ENCODE measurements at places on chromosomes 11 and 22.

DNA sequence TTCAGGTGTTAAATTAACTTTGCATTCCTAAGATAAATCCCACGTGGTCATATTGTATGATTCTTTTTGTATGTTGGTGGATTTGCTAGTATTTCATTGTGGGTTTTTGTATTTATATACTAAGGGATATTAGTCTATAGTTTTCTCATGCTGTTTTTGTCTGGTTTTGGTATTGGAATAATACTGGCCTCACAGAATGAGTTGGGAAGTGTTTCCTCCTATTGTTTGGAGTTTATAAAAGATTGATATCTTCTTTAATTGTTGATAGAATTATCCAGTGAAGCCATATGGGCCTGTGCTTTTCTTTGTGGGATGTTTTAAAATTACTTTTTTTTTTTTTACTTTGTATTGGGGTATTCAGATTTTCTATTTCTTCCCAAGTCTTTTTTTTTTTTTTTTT, 59.8 kb downstream of the QSER1 start:
- no peak for DNase-seq

- no peak for DNase-seq
Observed at GRCh38 chr11:119721129-119722120, 7.6 kb downstream of the NECTIN1 start.

DNA sequence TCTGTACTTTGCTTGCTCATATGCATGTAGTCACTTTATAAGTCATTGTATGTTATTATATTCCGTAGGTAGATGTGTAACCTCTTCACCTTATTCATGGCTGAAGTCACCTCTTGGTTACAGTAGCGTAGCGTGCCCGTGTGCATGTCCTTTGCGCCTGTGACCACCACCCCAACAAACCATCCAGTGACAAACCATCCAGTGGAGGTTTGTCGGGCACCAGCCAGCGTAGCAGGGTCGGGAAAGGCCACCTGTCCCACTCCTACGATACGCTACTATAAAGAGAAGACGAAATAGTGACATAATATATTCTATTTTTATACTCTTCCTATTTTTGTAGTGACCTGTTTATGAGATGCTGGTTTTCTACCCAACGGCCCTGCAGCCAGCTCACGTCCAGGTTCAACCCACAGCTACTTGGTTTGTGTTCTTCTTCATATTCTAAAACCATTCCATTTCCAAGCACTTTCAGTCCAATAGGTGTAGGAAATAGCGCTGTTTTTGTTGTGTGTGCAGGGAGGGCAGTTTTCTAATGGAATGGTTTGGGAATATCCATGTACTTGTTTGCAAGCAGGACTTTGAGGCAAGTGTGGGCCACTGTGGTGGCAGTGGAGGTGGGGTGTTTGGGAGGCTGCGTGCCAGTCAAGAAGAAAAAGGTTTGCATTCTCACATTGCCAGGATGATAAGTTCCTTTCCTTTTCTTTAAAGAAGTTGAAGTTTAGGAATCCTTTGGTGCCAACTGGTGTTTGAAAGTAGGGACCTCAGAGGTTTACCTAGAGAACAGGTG, 11.1 kb downstream of the CCND1 start:
- no peak for DNase-seq

DNA sequence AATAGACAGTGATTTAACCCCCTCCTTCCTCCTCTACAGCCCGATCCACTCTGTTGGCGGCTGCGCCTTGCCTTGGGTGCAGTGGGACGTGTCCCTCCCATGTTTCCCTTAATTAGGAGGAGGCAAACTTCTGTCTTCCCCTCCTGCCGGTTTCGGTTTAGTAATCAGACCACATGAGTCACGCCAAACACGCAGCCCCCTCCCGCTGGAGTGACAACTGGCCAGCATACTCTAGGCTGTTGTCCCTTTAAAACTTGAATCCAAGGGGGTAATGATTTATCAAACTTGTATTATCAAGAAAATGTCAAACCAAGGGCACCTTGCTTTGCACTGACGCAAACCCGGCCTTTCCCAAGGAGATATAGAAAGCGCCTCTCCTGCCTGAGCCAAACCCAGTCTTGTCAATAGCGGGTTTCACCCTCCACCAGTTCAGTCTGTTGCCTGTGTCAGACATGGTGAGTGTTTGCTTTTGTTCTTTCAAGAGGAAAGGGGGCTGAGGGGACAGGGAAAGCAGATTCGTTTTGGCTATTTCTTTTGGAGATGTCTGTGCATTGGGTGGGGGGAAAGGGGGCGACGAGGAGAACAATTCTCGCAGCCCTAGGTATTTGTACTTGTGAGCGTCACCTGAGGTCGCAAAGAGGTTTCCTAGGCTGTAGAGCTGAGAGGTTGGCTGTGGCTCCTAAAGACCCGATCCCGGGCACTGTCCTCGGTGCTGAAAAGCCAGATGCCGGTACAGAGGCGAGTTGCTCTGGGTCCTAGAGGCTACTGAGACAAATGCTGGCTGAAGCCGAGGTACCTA, at the start of gene SLC6A5:
SLC6A5 (plus strand) TSS at position 388 of the 799 bp plus-strand sequence; CDS start at position 453, 65 bp downstream.
- no peak for DNase-seq

- DNase-seq, result no peak
Observed at GRCh38 chr11:44766972-44767278, 40.2 kb downstream of the TSPAN18 start.

GRCh38 chr11:266676-267439, 11.3 kb upstream of the NLRP6 start:
- DNase-seq, result no peak
